ENCODE measurements at places on chromosomes 11 and 22. TPM values are rescaled to one million over a fixed set of nuclear protein-coding genes. Genes with fewer than 3 reads are reported as not detected.

The CRYBB3 gene
- not detected for polyA plus RNA-seq

The HORMAD2 gene
- polyA plus RNA-seq: not detected

The CDHR5 gene
- polyA plus RNA-seq: 1.1 TPM

The CDCA5 gene
- polyA plus RNA-seq: 15.8 TPM

The IL18 gene
- 3.8 TPM for polyA plus RNA-seq

The NCR3LG1 gene
- polyA plus RNA-seq: 0.31 TPM

The CECR2 gene
- 26.8 TPM for polyA plus RNA-seq

The HEPN1 gene
- not detected for polyA plus RNA-seq

The LRRC74B gene
- 0.13 TPM for polyA plus RNA-seq

The OR8D1 gene
- not detected for polyA plus RNA-seq

The SLC7A4 gene
- polyA plus RNA-seq: 0.49 TPM

The KREMEN1 gene
- 73.2 TPM for polyA plus RNA-seq

The OSBPL5 gene
- 20.4 TPM for polyA plus RNA-seq

The TRIM49 gene
- not detected for polyA plus RNA-seq

The OR6T1 gene
- polyA plus RNA-seq: not detected

The KRTAP5-1 gene
- 0.97 TPM for polyA plus RNA-seq
